ENCODE measurements at places on chromosomes 3 and 15. TPM values are rescaled to one million over a fixed set of nuclear protein-coding genes. Genes with fewer than 3 reads are reported as not detected.

KNG1 gene
- total RNA-seq: not detected

ITGB5 gene
- 51.0 TPM for total RNA-seq

EIF2B5 gene
- 31.5 TPM for total RNA-seq

VIPR1 gene
- 0.38 TPM for total RNA-seq

ILDR1 gene
- not detected for total RNA-seq

LMCD1 gene
- total RNA-seq: 28.8 TPM

GABRB3 gene
- 0.13 TPM for total RNA-seq

ADGRG7 gene
- total RNA-seq: not detected

CLSTN2 gene
- 0.13 TPM for total RNA-seq

USP50 gene
- total RNA-seq: not detected

GAP43 gene
- not detected for total RNA-seq

ITGA11 gene
- 6.0 TPM for total RNA-seq

COLQ gene
- total RNA-seq: 1.9 TPM

EXOG gene
- 6.7 TPM for total RNA-seq

SMARCC1 gene
- 25.7 TPM for total RNA-seq

CCDC54 gene
- total RNA-seq: not detected

SQOR gene
- 142 TPM for total RNA-seq

TGM4 gene
- 0.13 TPM for total RNA-seq

ERICH6 gene
- total RNA-seq: under 0.01 TPM

ADCY5 gene
- total RNA-seq: under 0.01 TPM

RHOV gene
- total RNA-seq: not detected

C3orf20 gene
- not detected for total RNA-seq

ARHGEF26 gene
- total RNA-seq: 0.13 TPM

RFC4 gene
- total RNA-seq: 12.5 TPM

MLF1 gene
- 5.2 TPM for total RNA-seq

RASL12 gene
- total RNA-seq: not detected

BCHE gene
- 15.4 TPM for total RNA-seq

CPA3 gene
- total RNA-seq: 0.51 TPM

PARL gene
- total RNA-seq: 28.8 TPM

TNFAIP8L3 gene
- total RNA-seq: 91.5 TPM

All from dermis microvascular lymphatic vessel endothelial cell (primary cell).